ENCODE measurements at places on chromosomes 4 and X.

DNA sequence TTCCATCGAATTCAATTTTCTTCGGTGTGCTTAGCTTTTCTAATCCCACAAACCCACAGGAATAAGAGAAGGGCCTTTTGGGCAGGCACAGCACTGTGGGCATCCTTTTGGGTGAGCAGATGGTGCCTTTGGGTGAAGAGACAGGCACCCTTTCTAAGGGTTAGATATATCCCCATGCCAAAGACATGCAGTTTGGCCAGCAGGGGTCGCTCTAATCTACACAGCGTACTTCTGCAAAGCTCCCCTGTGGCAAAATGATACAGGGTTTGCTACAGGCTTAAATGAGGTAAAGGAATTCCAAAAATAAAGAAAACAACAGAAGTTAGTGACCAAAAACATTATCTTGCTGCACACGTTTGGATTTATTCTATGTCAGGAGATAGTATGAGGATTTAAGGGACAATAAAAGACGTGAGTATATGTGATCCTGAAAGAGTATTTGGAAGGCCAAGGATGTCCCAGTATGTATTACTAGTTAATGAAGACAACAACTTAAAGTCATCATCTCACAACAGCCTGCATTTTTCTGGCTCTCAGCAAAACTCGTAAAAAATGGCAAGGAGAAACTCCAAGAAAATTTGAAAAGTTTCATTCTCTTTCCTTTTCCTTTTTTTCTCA lies 49.5 kb downstream of the PHEX start:
- H3K4me3 ChIP-seq = no peak overlapping the region
- no peaks in the 10 kb centered on the region for H3K36me3 ChIP-seq
- H3K27ac ChIP-seq = no peak overlapping the region
- H3K27me3 ChIP-seq = no peaks in the 10 kb centered on the region
- DNase-seq = peak; percentile 53
- no peaks in the 10 kb centered on the region for H3K4me1 ChIP-seq

DNA sequence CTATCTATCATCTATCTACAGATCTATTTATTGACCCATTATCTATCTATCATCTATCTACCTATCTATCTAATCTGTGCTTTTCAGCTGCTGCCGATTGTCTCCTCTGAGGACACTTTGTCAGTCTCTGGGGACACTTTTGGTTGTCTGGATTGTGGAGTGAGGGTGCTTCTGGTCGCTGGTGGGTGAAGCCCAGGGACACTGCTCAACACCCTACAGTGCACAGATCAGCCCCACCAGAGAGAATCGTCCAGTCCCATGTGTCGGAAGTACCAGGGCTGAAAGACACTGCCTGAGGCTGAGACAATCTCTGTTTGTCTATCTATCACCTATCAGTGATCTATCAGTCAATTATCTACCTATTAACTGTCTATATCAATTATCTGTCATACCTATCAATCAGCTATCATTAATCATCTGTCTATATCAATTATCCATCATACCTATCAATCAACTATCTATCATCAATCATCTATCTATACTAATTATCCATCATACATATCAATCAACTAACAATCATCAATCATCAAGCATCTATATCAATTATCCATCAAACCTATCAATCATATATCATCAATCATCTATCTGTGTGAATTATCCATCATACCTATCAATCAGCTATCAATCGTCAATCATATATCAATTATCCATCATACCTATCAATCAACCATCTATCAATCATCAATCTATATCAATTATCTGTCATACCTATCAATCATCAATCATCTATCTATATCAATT lies 70.0 kb upstream of the PPP2R3B start:
- H3K4me3 ChIP-seq = no peak overlapping the region
- H3K36me3 ChIP-seq = no peaks in the 10 kb centered on the region
- no peak for DNase-seq

DNA sequence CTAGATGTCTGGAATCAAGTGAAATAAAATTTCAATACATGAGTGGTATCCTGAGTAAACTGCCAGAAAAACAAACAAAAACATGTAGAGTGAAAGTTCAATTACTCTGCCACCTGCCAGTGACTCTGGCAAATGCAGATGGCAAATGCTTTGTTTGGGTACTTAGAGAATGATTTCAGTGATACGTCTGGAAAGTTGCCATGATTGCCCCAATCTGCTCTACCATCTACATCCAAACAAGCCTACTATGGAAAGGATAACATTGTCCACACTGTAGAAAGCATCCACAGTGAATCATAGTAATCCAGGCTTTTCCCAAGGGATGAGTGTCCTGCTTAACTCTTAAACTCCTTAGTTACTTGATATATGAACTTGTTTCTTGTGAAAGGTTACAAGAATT lies 3.4 kb downstream of the SPATA4 start:
- peaks cover 9% of the 10 kb centered on the region for H3K4me1 ChIP-seq
- H3K4me3 ChIP-seq = no peak overlapping the region
- H3K36me3 ChIP-seq = no peaks in the 10 kb centered on the region

DNA sequence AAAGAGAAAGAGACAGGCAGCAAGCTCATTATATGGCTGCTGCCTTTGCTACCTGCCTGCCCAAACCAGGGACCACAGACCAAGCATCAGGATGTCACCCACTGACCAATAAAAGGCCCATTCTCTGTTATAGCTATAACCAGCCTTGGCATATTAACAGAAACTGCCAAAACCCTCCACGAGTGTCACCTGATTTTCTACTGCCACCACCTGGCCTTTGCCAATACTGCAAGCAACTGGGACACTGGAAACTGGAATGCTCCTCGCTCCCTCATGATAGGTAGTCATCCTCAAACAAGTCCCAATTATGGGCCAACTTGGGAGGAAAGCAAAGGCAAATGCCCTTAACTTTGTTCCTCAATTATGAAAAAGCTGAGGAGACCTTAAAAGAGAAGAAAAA lies 76.0 kb downstream of the SPIN4 start:
- H3K4me1 ChIP-seq = no peaks in the 10 kb centered on the region
- DNase-seq = no peak
- H3K36me3 ChIP-seq = no peaks in the 10 kb centered on the region
- no peaks in the 10 kb centered on the region for H3K27me3 ChIP-seq
- H3K27ac ChIP-seq = no peak overlapping the region

DNA sequence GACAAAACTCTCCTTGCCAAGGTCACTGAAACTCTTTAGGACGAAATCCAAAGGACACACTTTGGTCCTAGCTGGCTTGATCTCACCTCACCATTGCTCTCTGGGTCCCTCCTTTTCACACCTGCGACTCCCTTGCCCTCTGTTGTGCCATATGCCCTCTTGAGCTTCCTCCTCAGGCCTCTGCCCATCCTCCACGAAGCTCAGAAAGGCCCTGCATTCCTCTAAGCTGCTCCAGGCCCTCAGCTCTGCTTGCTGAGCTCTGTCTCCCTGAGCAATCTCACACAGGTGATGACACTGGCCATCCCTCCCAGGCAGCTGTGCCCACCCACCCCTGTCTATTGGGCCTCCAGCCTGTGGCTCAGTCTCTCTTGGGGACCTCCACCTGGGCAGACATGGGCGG lies 10.1 kb upstream of the AFAP1 start:
- H3K4me3 ChIP-seq = no peak overlapping the region
- no peak for DNase-seq
- H3K27ac ChIP-seq = no peak overlapping the region
- no peaks in the 10 kb centered on the region for H3K4me1 ChIP-seq
- H3K27me3 ChIP-seq = no peaks in the 10 kb centered on the region
- H3K36me3 ChIP-seq = no peaks in the 10 kb centered on the region

GRCh38 chr4:13903061-13903460 lies 275.5 kb upstream of the BOD1L1 start:
- H3K27ac ChIP-seq = no peak overlapping the region
- DNase-seq = no peak
- H3K27me3 ChIP-seq = no peaks in the 10 kb centered on the region
- H3K4me1 ChIP-seq = no peaks in the 10 kb centered on the region

GRCh38 chr4:108129196-108129595 lies 39.5 kb downstream of the LEF1 start:
- H3K36me3 ChIP-seq = no peaks in the 10 kb centered on the region
- peak overlapping the region; percentile 9 for H3K4me3 ChIP-seq
- H3K4me1 ChIP-seq = peaks cover 81% of the 10 kb centered on the region
- H3K27me3 ChIP-seq = no peaks in the 10 kb centered on the region

- H3K4me3 ChIP-seq = no peak overlapping the region
- no peak overlapping the region for H3K27ac ChIP-seq
- H3K4me1 ChIP-seq = no peaks in the 10 kb centered on the region
- no peaks in the 10 kb centered on the region for H3K27me3 ChIP-seq
- no peak for DNase-seq
- H3K36me3 ChIP-seq = no peaks in the 10 kb centered on the region
Measured at GRCh38 chr4:173014836-173015235, 153.8 kb upstream of the GALNT7 start.

DNA sequence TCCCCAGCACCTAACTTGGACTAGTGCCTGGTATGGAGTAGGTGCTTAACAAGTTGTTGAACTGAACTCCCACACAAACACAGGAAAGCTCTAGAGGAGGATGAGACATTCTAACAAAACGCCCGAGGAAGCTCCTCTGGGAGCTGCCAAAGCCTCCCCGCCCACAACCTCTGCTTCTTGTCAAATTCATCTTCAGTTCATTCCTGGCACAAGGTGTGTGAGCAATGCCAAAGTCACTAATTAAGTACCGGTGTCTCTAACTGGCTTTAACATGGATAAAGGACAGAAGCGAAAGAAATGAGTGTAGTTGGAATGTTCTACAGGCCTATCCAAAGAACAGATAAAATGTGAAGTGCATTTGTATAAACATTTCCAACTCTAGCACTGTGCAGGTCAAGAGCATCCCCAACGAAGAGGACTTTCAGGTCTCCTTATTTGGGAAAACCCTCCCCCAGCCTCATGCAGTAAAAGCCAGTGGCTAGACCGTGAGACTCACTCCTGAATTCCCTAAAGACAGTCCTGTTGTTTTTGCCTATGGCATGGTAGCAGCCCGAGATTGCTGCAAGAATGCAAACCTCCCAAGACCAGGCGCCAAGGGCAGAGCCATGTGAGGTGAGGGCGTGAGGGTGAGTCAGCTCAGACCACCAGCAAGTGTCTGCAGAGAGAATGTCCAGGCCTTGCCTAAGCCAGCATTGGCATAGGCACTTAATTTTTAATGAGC lies 72.2 kb upstream of the KLF3 start:
- H3K4me1 ChIP-seq = no peaks in the 10 kb centered on the region
- H3K4me3 ChIP-seq = no peak overlapping the region
- H3K27me3 ChIP-seq = no peaks in the 10 kb centered on the region
- H3K27ac ChIP-seq = no peak overlapping the region

DNA sequence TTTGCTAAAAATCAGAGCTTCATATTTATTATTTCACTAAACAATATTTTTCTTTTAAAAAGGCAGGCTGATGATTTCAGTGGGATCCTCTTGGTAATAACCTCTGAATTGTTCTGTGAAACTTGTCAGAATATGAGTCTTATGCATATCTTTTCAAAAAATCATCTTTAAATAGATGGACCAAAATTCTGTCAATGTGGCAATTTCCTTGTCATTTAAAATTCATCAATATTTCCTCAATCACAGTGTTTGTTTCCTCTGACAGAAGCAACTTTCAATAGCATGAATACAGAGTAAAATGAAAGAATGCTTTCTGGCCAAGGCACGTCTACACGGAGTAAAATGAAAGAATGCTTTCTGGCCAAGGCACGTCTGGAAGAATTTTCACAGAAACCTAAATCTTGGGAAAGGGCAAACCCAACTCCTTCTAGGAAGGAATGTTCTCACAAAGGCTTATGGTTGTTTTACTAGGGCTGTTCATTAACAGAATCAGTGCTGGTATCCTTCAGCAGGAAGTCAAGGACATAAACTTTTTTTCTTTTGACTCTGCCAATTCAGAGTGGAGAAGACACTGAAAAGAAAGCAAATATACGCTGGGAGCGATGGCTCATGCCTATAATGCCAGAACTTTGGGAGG lies 99.0 kb upstream of the GPR34 start:
- H3K36me3 ChIP-seq = no peaks in the 10 kb centered on the region
- DNase-seq = no peak
- no peaks in the 10 kb centered on the region for H3K4me1 ChIP-seq
- H3K27me3 ChIP-seq = no peaks in the 10 kb centered on the region
- H3K4me3 ChIP-seq = no peak overlapping the region

- H3K4me1 ChIP-seq = peaks cover 4% of the 10 kb centered on the region
- H3K27me3 ChIP-seq = no peaks in the 10 kb centered on the region
- DNase-seq = no peak
- H3K4me3 ChIP-seq = no peak overlapping the region
Measured at GRCh38 chr4:148171596-148171995, 270.6 kb downstream of the NR3C2 start.

- no peaks in the 10 kb centered on the region for H3K4me1 ChIP-seq
- no peaks in the 10 kb centered on the region for H3K36me3 ChIP-seq
- no peak overlapping the region for H3K27ac ChIP-seq
- DNase-seq = no peak
Measured at GRCh38 chr4:155322782-155323181, 54.0 kb downstream of the MAP9 start.

DNA sequence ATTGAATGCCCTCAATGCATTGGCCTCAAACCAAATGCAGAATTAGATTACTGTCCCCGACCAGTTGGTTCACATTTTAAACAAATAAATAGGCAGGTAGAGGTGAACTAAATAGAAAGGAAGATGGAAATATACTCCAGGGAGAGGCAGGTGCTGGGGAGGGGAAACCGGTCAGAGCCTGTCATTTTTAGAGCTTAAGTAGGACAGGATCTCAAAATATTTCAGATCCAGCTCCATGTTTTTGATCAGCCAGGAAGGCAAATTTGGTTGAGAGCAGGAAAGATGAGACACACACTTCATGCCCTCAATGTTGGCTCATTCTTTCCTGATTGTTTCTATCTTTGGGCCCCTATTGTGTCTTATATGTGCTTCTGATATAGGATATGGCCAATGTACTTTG lies 206.7 kb downstream of the SHROOM3 start:
- no peaks in the 10 kb centered on the region for H3K27me3 ChIP-seq
- no peaks in the 10 kb centered on the region for H3K4me1 ChIP-seq
- DNase-seq = no peak
- no peak overlapping the region for H3K27ac ChIP-seq
- H3K4me3 ChIP-seq = no peak overlapping the region

Data from CD8-positive, alpha-beta memory T cell (primary cell).